ENCODE measurements at places on chromosomes 3 and 15.
A peak's percentile ranks its signal among the peaks of the same experiment; 100 is the strongest.

DNA sequence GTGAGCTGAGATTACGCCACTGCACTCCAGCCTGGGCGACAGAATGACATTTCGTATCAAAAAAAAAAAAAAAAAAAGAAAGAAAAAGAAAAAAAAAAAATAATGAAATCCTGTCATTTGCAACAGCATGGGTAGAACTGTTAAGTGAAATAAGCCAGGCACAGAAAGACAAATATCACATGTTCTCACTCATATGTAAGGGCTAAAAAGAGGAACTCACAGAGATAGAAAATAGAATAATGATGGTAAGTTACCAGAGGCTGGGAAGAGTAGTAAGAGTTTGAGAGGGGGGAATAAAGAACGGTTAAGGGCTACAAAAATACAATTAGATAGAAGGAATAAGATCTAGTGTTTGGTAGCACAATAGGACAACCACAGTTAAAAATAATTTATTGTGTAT is 19.7 kb downstream of the DENND6A start:
- DNase-seq, result no peak

GRCh38 chr3:44554626-44555592 is at the start of gene ZKSCAN7:
Gene ZKSCAN7, plus strand, starts transcription at chr3:44555193. Its CDS starts 1,855 bp downstream, at chr3:44557048.
- DNase-seq, result peak; percentile 56

GRCh38 chr3:192855434-192855833 is 62.2 kb downstream of the MB21D2 start:
- DNase-seq, result no peak

DNA sequence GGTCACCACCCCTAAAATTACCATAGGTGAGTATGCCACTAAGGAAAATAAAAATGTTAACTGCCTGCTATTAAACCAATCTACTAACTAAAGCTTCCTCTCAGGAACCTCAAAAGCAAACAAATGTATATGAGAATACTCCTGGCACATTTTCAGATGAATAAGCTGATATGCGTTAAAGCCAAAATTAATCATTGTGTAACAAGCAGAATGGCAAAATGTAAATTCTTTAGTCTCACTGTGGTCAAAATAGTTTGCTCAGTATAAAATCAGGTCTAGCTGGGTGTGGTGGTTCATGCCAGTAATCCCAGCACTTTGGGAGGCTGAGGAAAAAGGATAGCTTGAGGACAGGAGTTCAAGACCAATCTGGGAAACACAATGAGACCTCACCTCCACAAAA is 53.6 kb downstream of the SUMF1 start:
- no peak for DNase-seq

DNA sequence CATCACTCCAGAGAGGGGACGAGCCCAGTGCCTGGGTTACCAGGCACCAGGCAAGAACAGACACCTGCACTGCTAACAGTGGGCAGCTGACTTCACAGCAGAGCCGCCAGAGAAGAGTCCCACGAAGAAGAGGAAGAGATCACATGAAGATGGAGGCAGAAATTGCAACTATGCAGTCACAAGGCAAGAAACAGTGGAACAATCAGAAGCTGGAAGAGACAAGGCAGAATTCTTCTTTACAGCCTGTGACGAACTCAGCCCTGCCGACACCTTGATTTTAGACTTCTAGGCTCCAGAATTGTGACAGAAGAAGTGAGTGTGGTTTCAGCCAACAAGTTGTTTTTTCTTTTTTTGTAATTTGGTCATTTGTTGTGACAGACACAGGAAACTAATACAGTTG is 59.2 kb downstream of the IL12A start:
- DNase-seq, result no peak

GRCh38 chr3:31028766-31029165 is 134.3 kb upstream of the GADL1 start:
- no peak for DNase-seq
